Sciatic nerve (tissue), 2 donors: ENCODE measurements at places on chromosomes 2 and 18.

- DNase-seq = no peak
Observed at GRCh38 chr2:132726155-132726554, 56.1 kb upstream of the LYPD1 start.

DNA sequence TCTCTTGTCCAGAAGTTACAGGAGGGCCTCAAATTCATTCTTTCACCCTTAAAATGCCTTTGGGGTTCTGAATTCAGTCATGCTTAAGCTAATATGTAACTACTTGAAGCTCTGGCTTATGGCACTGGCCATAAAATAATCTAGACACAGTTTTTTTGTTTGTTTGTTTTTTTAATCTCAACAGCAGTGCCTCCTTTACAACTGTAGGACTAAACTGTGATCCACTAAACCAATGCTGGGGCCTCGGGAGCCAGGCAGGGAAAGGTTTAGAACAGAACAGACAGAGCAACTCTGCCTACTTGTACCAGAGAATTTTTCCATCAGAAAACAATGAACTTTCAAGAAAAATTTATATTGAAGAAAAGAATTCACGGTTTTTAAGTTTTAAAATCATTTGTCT lies 1.7 kb downstream of the STAM2 start:
- no peak for DNase-seq

- DNase-seq = no peak
Observed at GRCh38 chr2:129277585-129277981, 701.9 kb upstream of the RAB6C start.

- no peak for DNase-seq
Observed at GRCh38 chr2:199710551-199710950, 140.4 kb downstream of the FTCDNL1 start.

- DNase-seq = no peak
Observed at GRCh38 chr2:127079358-127079920, 27.5 kb downstream of the BIN1 start.

GRCh38 chr18:37741032-37741623 lies 175.5 kb upstream of the CELF4 start:
- no peak for DNase-seq

DNA sequence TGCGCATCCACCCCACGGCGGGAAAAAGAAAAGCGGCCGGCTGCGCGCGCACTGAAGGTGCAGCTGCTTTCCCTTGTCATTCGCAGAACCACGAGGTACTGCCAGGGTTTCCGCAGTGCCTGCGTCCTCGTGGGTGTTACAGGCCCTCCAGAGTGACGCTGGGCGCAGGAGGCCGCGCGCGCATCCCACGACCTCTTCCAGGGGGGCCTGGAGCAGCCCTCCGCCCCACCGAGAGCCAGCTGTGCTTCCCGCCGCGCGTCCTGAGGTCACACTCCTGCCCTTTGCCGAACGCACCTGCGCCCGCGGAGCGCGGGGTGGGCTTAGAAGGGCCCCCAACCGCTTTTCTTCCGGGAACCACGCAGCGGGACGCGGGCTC lies 378 bp upstream of the IAH1 start:
- peak; percentile 71 for DNase-seq

DNA sequence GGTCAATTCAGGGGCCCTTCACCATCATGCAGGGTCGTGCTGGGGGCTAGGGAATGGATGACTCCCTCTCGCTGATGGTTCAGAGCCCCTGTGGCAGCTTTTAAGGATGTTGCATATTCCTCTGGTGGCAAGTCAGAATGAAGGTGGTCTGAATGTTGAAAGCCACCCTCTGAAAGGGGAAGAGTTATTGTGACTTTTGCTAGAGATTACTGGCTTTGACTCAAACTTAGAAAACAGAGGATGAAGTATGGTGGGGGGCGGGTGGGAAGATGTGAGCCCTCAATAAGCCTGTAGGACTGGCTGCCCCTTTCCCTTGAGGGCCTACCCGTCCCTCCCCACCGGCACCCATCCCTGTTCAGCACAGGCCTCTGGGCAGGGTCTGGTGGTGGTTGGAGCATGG lies 23.2 kb downstream of the MC2R start:
- no peak for DNase-seq

DNA sequence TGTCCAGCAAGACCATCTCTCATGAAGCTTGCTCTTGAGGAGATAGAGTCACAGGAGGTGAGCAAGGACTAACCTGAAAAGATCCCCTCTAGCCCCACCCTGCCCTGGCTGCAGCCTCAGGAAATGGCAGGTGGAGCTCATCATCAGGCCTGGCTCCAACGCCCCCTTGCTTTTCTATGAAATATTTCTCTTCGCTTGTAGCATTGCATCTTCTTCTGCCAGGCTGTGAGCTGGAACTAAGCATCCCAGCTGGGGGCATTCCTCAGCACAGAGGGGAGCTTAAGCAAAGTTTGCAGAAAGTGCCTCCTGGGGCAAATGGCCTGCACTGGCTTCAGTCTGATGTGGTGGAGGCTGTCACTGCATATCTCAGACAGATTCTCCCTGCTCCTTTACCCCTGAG lies 90.1 kb upstream of the LGALSL start:
- DNase-seq = no peak

GRCh38 chr18:10074110-10074509 lies 160.3 kb downstream of the VAPA start:
- no peak for DNase-seq

GRCh38 chr2:54871457-54872107 lies 148.1 kb downstream of the EML6 start:
- no peak for DNase-seq

GRCh38 chr2:30315391-30316063 lies 84.2 kb downstream of the LBH start:
- no peak for DNase-seq

GRCh38 chr2:56077359-56077915 lies 106.4 kb upstream of the CCDC85A start:
- no peak for DNase-seq

DNA sequence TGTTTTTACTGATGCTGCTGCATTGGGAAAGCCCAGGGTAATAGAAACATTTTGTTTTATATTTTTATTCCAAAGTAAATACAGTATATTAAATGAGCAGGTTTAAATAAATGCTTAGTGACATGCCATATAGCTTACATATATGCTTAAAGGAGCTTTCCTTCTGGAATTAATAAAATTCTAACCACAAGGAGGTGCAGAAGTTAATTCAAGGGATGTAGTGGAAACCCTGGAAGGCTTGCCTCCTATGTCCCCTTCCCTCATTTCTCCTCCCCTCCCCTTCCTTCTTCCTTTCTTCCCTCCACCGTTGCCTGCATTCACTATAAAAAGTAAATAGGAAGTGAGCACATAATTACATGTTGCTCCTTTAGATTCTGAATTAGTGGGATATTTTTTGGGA lies 96.3 kb downstream of the UBE2E3 start:
- no peak for DNase-seq

DNA sequence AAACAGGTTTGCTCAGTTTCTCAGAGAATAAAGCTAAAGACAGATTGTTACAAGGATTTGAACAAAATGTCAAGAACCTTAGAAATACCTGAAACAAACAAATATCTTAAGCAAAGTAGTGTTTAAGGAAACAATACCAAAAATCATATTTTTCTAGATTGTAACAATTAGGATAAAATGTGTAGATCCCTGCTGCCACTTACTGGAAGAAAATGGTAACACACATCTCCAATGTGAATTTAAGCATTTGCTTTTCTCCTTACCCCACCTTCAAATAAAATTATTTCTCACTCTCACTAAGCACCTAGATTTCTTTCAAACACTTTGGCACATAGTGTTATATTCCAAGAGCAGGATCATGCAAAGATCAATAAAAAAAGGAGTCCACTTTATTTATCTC lies 34.9 kb downstream of the SUCLG1 start:
- DNase-seq = no peak

GRCh38 chr2:12008425-12009061 lies 262.1 kb downstream of the LPIN1 start:
- no peak for DNase-seq

DNA sequence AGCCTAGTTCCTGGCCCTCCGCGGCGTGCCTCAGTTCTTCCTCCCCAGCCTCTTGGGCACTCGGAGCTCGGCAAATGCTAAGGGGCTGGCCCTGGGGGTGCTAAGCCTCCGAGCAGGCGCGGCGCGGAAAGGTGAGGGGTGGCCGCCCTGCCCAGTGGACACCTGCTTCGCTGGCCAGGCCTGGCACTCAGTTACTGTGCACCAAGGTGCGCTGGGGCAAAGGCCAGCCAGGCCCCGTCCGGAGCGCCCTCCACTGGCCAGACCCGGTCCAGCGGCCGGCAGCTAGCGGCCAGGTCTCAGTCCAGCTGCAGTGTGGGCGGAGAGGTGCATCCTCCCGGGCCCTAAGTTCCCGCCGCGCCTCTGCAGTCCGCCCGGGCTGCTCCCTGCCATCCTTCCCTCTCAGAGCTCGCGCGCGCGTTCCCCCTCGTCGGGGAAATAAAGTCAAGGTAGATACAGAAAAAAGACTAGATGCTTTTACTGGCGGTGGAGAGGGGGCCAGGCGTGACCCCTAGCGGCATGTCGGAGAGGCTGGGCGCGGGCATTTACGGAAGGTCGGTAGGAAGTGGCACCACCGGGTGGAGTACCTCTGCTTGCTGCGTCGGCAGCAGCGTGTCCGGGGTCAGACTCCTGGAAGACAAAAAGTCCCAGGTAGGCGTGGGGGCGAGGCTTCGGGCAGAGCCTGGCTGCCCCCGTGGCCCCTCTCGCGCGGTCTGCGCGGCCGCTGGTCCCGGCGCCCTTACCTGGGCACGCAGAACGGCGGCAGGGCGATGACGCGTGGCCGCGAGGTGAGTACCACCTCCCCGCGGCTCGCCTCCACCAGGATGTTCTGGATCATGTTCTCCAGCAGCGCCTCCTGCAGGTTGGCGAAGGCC lies 9.4 kb upstream of the CRYBA2 start:
- DNase-seq = no peak

GRCh38 chr18:42112657-42113420 lies 157.8 kb downstream of the PIK3C3 start:
- DNase-seq = no peak

DNA sequence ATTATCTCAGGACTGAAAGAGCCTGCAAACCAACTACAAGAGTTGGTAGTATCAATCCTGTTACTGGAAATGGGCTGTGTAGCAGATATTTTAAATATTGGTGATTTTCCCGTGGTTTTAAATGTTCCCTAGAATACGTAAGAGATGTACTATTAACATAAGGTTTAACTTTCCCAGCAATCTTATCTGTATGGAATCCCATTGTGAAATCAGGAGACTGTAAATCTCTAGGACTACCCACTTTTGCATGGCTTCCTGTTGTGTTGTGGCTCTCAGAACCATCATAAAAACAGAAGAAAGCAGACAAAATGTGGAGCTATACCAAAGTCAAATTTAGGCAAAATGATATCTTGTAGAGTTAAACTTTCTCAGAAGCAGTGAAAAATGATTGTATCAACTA lies 641.5 kb upstream of the SETBP1 start:
- DNase-seq = no peak

GRCh38 chr2:157838442-157839161 lies 37.5 kb downstream of the ACVR1 start:
- no peak for DNase-seq

- DNase-seq = no peak
Observed at GRCh38 chr2:225040856-225041206, 1.4 kb downstream of the DOCK10 start.

- DNase-seq = no peak
Observed at GRCh38 chr18:80239830-80240229, 7.5 kb downstream of the PARD6G start.

DNA sequence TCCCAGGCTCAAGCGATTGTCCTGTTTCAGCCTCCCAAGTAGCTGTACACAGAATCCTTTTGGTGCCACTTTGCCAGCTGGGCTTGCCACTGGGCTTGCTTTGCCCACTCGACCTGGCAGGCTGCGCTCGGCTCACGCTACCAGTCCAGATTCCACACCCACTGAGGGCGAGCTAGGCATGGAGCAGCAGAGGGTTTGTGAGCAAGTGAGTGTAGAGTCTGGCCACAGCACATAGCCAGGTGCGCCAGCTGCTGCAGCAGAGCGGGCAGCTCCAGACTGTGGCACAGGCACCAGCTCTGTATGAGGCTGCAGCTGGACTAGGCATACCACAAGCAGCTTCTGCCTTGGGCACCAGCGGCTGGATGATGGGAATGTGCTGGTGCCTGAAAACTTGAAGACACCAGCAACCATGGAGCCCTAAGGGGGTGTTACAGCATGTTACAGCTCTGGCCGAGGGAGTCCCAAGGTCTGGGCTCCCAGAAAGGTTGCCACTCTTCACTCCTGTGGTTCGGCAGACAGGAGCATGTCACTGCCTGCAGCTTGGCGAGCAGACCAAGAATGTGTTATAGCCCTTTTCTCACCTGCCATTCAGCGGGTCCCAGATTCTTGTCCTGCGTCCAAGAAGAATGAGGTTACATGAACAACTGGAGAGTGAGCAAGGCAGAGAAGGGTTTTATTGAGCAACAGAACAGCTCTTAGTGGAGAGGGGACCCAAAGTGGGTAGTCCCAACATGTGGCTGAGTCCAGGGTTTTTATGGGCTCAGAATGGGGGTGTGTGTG lies 12.9 kb downstream of the SMARCAL1 start:
- DNase-seq = no peak

DNA sequence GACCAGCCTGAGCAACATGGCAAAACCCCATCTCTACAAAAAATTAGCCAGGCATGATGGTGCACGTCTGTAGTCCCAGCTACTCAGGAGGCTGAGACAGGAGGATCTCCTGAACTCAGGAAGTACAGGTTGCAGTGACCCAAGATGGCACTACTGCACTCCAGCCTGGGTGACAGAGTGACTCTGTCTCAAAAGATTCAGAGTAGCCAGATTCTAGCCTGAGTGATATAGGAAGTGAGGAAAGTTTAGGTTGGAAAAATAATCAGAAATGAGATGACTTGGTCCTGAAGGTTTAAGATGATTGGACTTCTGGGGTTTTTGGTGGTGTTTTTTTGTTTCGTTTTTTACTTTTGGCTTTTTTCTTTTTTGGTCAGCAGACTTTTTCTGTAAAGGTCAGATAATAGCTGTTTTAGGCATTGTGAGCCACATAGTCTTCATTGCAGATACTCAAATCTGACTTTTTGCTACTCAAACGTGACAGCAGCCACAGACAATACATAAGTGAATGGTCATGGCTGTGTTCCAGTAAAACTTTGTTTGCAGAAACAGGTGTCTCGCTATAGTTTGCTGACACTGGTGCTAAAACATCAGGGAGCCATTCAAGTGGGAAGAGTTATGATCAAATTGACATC lies 104.1 kb upstream of the UBXN4 start:
- DNase-seq = no peak

DNA sequence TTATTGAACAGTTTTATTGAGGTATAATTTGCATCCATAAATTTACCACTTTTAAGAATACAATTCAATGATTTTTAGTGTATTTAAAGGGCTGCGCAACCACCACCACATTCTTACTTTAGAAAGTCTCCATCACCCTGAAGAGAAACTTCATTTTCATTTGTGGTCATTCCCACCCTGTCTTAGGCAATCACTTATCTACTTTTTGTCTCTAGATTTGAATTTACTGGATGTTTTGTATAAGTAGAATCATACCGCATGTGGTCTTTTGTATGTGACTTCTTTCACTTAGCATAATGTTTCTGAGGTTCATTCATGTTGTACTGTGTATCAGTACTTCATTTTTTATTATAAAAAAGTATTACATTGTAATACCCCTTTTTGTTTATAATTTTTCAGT lies 17.9 kb upstream of the SLC4A10 start:
- no peak for DNase-seq

GRCh38 chr18:23682045-23682444 lies 7.2 kb upstream of the LAMA3 start:
- DNase-seq = no peak
